ENCODE measurements at places on chromosomes 11 and 22. TPM values are rescaled to one million over a fixed set of nuclear protein-coding genes. Genes with fewer than 3 reads are reported as not detected.

DNA sequence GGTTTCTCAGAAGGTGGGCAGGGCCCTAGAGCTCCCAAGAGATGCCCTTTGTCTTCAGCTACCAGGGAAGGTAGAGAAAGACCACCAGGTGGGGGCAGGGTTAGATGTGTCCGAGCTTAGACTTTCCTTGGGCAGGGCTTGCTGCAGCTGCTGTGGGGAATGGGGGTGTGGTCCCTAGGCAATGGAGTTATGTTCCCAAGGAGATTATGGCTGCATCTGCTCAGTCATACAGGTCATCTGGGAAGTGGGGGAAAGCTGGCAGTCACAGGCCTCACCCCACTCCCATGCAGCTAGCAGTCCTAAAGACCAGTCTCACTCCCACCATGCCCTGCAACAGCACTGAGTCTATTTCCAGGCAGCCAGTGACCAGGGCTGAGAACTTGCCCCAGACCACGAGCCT, 29.5 kb downstream of the MMP27 start:
- no peak for DNase-seq

- no peak for DNase-seq
Measured at GRCh38 chr22:48644108-48644507, 1183.6 kb downstream of the BRD1 start.

DNA sequence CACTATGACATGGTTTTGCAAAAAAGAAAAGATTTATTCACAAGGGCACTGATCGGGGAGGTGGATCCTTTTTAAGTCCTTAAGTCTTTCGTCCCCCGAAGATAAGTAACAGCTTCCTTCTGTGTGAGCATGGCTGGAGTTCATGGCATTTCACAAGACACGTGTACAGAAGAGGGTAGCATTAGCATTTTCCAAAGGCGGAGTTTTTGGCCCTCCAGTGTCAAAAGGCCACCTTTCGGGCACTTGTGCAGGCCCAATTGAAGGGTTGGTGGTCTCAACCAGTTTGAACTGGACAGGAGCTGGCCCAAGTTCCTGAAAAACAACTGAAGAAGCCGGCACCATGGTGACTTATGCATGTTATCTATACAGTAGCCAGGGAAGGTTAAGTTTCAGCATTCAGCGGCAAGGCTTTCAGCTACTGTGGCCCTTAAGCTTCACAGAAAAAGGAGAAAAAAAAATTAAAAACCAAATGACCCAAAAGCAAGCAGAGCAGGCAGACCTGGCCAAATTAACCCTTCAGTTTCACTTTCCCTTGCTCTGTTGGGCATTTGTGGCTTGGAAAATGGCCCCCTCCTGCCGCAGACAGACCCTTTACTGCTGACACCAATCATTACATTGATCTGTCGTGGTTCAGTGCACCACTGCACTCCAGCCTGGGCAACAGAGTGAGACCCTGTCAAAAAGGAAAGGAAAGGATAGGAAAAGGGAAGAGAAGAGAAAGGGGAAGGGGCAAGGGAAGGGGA, 18.7 kb downstream of the ZNF74 start:
- peak; percentile 6 for DNase-seq

- peak; percentile 43 for DNase-seq
Measured at GRCh38 chr11:95279921-95280868, 49.2 kb upstream of the SESN3 start.

Gene FOSL1
- 10.4 TPM for total RNA-seq

DNA sequence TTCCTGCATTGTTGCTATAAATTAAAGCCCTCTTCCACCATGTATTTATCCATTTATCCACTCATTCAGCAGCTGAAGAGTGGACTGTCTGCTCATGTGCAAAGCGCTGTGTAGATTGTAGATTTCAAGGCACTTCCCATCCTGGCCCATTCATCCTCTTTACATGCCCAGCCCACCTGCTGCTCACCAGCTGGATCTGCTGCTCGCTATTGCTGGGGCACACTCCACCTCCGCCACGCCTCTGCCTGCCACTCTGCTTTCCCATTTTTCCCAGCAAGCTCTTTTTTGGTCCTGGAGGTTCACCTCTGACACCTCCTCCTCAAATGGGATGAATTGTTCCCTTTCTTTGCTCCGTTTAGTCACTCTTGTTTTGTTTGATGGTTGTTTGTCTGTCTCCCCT, 48.3 kb downstream of the CEP164 start:
- no peak for DNase-seq

GRCh38 chr11:65774525-65775306, 6.1 kb downstream of the AP5B1 start:
- DNase-seq: no peak

Gene CLCF1
- total RNA-seq: 0.44 TPM

DNA sequence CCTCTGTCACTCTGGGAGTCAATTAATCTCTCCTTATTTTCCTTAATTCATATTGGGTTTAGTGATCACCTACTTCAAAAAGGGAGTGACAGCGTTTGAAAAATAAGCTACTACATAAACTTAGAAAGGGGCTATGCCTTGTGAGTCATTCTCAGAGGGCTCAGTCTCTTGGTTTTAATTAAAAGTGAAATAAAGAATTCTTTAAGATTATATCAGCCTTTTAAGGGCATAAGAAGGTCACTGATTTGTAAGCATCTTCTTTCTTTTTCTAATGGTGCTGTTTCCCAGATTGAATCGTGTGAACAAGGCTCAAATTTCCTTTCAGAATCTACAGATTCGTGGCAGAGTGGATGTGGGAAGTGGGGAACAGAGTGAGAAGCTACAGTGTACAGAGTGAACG, 636.2 kb upstream of the CCDC90B start:
- no peak for DNase-seq

DNA sequence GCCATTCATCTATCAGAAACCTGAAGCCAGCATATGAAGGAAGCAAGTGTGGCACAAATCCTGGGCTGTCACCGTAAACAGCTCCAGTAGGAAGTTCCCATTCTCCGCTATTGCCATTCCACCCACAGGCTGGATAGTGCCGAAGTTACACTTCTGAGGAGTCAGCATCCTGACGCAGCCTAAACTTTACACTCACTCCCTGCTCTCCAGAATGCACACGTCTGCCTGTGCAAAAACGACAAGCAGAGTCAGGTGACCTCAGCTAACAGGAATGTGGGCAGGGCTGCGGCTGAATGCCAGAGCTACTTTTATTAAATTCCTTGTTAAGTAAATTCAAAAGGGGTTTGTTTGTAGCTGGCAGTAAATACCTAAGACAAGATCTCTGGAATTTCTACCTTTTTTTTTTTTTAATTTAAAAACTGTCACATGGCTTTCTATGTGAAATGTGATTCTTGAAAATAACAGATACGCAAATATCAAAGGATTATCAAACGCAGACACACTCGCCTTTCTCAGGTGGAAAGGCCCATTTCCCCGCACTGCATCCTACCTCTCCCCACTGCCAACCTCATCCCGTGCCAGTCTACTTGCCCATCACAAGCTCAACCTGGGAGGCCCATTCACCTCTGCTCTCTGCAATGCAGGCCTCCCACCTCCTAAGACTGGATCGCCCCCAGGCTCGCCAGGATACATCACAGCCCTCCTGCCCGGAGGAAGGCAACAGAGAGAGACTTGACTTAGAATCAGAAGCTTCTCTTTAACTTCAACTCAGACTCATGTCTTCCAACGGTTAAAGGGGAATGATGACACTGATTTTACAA, 33.5 kb downstream of the NFRKB start:
- DNase-seq: no peak

DNA sequence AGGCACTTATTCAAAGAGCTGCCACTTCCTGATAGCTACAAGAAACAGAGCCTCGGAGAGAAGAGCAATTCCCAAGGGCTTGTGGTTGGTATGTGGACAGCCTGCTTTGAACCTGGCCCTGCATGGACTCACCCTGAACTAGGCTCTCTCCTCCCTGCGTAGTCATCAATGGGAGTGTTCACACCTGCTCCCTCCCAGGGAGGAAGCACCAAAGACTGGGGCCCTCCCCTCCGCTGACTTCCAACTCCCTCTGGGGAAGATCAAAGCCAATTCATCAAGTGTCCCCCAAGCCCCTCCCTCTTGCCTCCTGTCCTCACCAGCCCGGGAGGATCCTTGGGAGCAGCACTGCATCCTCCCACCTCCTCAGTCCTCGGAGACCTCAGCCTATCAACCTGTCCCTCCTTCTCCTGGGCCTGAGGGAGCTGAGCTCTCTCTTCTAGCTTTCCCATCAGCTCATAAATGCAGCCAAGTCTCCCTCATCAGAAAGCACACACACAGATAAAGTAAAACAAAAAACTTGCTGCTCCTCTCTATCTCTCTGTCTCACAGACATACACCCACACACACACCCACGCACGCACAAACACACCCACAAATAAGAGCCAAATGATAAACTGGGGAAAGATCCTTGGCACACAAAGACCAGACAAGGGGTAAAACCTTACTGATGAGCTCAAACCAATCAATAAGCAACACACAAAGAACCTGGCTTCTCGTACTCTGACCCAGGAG, 3.3 kb downstream of the A4GALT start:
- DNase-seq: no peak

Gene ELFN2
- total RNA-seq: not detected

GRCh38 chr11:43573233-43573632, 107.3 kb upstream of the HSD17B12 start:
- no peak for DNase-seq

Gene FAR1
- 24.5 TPM for total RNA-seq

DNA sequence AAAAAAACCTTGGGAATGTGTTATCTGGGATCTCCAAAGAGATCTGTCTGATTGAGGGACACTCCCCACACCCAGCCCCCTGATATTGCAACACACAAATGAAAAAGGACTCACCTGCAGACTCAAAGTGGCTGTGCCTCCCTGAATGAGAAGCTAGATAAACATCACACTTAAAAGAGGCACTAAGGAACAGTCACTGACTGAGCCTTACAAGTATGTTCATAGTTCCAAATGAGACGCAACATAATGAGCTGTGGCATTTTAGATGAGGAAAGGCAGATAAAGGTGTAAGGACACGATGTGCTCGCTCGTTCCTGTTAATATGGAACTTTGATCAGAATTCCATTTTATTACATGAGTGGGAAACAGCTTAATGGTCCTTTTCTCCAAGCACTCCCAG, 21.0 kb upstream of the CFAP300 start:
- DNase-seq: no peak

Gene LRRC74B
- not detected for total RNA-seq

DNA sequence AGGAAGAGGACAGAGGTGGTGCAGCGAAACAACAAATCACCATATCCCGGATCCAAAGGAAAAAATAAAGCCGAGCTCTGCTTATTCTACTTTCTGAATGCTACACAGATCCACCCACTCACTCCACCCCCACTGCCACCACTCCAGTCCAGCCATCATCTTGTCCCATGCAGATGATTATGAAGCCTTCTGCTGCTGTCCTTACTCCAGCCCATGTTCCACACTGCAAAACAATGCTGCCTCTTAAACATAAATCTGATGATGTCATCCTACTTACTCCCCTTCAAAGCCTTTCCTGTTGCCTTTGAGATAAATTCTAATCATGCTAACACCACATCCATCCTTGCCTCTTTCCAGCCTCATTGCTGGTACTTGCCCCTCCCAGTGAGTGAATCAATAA, 6.5 kb upstream of the DRD2 start:
- DNase-seq: no peak

Gene USH1C
- not detected for total RNA-seq

Gene VPS37C
- total RNA-seq: 16.9 TPM

DNA sequence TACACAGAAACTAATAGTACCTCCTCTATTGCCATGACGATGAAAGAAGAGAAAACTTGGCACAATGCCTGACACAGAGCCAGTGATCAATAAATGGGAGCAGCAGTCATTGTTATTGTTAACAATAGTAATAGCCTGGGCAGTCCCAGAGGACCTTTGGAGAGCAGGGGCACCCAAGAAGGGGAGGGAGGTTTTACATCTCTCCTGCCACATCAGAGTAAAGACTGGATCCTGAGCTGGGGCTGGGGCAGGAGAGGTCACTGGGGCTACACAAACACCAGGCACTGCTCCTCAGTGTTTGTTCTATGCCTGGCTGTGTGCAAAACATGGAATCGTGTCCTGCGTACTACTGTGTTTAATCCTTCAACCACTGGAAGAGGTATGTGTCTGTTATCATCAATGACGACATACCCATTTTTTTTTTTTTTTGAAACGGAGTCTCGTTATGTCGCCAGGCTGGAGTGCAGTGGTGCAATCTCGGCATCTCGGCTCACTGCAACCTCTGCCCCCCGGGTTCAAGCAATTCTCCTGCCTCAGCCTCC, 25.0 kb upstream of the CREB3L1 start:
- DNase-seq: no peak

DNA sequence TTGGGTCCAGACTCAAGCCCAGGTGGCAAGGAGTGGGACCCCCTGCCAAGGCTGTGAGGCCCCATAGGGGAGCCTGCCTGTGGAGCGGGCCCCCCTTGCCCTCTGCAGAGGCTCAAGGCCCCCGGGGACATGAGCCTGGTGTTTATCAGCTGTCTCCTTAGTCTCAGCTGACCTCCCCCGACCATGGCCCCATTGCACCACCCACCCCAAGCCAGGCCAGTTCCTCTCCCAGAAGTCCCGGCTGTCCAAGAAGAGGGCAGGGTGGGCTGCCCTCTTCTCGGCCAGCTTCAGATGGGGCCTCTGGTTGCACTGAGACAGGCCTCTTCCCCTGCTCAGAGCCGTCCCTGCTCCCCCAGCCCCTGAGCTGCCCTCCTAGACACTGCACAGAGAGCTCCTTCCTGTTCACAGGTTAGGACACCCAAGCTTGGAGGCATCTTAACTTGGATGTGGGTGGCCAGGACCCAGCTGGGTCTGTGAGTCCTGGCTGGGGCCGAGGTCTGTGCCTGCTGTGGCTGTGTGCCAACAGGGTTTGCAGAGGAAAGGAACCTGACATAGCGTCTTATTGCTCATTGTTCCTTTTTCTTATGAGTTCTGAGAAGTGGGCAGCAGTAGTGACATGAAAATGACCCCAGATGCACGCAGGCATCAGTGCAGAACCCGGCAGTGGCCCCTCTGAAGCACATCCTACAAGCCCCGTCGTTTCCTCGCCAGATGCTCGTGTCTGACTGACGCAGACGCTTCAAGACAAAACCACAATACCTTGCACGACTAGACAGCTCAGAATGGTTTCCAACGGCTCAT, 5.4 kb downstream of the TRABD start:
- DNase-seq: no peak

- no peak for DNase-seq
Measured at GRCh38 chr22:37526376-37526775, 7.2 kb upstream of the CARD10 start.

- no peak for DNase-seq
Measured at GRCh38 chr11:64085906-64086257, 50.2 kb downstream of the FLRT1 start.

DNA sequence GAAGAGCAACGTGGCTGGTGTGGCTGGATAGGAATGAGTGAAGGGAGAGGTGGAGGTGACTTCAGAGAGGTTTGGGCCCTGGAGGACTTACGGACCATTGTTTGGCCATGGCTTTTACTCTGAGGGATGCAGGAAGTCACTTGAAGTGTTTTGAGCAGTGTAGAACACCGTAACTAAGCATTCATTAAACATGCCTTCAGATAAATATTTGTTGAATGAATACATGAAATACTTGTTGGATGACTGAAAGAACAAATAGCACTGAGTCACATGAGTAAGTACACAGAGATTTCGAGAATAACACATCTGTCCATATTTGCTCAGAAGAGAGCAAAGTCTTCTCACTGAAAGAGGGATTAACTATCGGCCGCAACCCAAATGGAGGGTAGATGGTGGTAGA, 182.7 kb upstream of the SNX19 start:
- DNase-seq: no peak

GRCh38 chr11:71310184-71310583, 57.8 kb upstream of the SHANK2 start:
- no peak for DNase-seq
